ENCODE measurements at places on chromosomes 16 and 17.

DNA sequence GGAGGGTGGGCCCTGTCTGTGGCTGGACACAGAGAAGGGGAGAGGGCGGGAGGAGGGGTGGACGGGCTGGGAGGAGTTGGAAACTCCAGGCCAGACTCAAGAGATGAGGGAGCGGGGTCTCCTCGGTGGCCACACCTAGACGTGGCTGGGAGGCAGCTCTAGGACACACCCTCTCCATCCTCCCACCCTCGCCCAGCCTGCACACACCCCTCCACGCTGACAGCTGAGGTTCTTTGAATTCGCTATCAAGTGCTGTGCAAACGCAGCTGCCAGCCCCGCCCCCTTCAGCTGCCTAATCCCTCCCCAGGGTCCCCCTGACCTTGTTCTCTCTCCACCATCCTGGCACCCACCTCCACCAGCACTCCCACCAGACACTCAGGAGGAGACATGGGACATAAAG is 48.7 kb downstream of the DNAH17 start:
- DNase-seq: no peak

DNA sequence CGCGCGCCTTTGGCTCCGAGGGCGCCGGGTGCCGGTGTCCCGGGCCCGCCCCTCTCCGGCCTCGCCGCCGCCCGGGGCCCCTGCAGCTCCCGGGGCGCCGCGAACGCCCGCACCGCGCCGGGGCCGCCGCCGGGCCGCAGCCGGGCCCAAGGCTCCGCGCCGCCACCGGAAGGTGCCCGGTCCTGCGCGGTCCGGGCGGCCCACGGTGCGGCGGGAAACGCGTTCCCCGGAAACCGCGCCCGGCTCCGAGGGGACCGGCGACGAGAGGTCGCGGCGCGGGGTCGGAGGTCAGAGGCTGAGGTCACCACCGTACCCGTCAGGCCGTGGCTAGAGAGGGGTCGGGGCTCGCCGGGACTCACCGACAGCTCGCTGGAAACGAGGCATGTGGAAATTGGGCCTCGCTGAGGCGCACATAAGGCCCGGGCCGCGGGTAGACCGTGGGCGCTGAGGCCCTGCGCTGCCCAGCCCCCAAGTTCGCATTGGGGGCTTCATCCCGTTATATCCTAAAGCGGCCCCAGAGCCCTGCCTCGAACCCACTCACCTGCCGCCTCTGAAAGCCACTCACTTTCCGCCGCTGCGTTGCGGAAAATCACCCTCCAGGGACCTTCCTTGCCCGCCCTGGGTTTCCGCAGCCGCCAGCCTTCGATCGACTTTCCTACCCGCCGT is at the start of gene DUS1L:
Gene DUS1L (minus strand): TSS at position 167 of the 666 bp plus-strand sequence. CDS start 745 bp downstream, outside the sequence.
- peak; percentile 62 for DNase-seq

DNA sequence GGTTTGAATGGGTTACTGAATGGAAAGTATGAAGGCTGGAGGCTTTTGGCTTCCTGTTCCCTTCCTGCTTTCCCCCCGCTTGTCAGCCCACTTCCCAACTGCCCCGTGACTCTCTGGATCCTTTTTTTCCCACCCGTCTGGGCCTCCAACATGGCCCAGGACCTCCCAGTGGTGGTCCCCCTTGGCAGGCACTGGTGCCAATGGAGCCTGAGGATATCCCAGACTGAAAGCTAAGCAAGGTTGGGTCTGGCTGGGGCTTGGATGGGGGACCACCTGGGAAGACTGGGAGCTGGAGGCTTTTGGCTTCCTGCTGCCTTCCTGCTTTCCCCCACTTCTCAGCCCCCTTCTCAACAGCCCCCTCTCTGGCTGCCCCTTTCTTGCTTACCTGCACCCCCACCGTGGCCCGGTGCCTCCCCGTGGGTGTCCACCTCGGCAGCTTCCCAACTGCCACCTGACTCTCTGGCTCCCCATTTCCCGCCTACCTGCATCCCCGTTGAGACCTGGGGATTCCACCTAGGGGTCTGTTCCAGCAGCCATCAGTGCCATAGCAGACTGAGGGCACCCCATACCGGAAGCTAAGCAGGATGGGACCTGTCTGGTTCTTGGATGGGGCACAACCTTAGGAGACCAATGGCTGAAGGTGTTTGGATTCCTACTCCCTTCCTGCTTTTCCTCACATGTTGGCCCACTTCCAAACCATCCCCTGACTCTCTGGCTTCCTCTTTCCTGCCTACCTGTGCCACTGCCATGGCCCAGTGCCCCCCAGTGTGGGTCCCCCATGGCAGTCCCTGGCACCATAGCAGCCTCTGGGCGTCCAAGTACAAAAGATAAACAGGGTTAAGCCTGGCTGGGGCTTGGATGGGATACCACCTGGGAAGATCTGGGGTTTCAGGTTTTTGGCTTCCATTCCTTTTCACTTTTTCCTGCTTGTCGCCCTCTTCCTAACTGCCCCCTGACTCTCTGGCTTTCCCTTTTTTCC is 2295.3 kb downstream of the TP53TG3F start:
- DNase-seq: no peak

GRCh38 chr17:49932138-49932723 is 36.8 kb upstream of the DLX4 start:
- DNase-seq: no peak

DNA sequence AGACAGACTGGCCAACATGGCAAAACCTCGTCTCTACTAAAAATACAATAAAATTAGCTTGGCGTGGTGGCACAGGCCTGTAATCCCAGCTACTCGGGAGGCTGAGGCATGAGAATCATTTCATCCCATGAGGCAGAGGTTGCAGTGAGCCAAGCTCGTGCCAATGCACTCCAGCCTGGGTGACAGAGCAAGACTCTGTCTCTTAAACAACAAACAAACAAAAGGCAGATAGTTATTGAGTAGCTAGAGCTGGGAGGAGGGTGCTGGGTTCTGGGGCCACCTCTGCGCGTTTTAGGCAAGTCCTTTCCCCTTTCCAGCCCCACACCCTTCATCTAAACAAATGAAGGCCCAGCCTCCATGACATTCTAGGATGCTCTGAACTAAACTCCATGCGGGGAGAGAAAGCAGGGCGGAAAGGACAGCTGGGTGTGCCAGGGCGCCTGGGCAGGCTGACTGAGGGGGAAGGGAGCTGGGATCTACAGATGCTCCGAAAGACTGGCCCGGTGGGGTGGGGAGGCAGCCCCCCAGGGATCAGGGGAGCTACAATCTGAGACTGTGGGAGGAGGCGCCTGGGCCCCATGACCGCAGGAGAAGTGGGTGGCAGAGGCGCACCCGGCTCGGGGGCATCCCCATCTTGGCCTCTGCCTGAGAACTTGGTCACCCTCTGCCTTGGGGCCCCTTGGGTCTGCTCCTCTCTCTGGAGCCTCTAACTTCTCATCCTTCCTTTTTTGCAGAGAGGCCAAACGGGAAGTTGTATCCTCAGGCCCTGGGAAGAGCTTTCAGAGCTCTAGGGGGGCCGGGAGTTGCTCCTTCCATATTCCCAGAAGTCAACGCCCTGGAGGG is 910 bp downstream of the ITGAL start:
- DNase-seq: peak; percentile 38

GRCh38 chr17:3695129-3695722 is 729 bp downstream of the P2RX5 start:
- no peak for DNase-seq

DNA sequence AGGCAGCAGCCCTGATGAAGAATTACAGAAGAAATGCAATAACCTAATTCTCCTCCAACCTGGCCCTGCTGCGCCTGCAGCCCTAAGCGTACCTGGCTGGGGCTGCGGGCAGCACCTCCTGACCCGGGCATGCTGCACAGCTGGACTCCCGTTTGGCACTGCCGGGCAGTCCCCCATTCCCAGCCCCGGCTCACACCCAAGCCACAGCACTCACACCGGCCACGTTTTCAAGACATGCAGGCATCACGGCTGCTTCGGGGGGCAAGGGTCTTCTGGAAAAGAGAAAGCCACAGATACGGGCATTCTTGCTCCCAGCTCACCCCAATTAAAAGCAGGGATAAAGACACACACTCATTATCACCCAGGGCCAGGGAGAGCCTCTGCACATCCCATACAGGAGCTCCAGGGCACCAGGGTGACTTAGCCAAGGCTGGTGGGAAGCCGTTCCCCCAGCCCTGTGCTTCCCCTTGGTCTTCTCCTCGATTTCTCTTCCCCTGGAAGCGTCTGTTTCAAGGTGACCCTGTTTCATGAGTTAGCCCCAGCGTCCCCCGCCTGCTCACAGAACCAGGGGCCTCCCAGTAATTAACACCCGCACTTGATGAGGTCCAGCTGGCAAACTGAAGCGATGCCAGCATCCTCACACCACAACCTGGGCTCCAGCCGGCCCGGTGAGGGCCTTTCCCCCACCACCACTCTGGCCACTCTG is 216.7 kb downstream of the C16orf78 start:
- no peak for DNase-seq

DNA sequence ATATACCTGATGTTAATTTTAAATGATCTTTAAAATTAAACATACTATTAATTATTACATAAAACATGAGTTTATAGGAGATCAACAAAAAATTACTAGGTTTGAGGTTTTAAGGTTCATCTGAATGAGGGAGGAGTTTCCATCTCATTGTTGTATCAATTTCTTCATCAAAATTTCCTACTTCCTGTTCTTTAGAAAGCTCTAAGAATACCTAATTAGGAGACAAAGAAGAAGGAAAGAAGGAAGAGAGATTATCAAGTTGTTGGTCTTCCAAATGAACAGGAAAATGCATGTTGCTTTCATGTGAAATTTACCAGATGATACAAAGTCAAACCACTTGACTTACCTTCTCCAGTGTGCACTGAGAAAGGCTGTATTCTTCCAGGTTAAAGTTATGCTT is 18.1 kb upstream of the ABCA9 start:
- DNase-seq: no peak

DNA sequence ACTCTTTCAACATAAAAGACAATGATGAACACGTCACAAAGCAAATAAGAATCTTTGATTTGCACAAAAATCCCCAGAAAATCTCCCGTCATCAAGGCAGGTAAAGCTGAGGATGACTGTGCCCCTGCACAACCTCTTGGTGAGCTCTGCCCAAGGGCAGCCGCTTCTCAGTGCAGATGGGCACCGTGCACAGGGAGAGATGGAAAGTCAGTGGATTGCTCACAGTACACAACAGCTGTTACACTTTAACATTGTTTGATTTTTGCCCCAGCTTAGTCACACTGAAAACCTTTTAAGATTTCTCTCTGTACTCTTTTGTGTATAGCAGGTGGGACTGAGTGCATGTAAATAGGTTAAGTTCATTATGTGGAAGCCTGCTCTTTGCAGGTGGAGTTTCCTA is 104.2 kb downstream of the CDK5R1 start:
- DNase-seq: no peak

GRCh38 chr16:49356728-49357488 is 16.7 kb upstream of the C16orf78 start:
- DNase-seq: no peak

- no peak for DNase-seq
These were observed 320.1 kb downstream of the CBLN1 start for GRCh38 chr16:48961546-48961945.

DNA sequence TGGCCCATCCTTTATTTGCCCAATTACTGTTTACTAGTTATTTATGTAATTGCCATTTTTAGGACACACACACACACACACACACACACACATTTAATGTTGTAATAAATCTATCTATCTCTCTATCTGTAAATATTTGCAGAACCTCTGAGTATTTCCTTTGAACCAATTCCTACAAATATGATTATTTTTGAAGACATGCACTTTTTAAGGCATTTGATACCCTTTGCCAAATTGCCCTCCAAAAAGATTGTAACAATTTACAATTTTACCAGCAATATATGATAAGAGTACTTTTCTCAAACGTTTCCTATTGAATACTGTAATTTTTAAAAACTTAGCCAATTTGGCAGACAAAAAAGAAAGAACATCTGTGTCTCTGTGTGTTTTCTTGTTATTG is 143.8 kb upstream of the FOXF1 start:
- DNase-seq: no peak

- DNase-seq: no peak
These were observed 156.2 kb downstream of the PPM1E start for GRCh38 chr17:58911741-58912343.

DNA sequence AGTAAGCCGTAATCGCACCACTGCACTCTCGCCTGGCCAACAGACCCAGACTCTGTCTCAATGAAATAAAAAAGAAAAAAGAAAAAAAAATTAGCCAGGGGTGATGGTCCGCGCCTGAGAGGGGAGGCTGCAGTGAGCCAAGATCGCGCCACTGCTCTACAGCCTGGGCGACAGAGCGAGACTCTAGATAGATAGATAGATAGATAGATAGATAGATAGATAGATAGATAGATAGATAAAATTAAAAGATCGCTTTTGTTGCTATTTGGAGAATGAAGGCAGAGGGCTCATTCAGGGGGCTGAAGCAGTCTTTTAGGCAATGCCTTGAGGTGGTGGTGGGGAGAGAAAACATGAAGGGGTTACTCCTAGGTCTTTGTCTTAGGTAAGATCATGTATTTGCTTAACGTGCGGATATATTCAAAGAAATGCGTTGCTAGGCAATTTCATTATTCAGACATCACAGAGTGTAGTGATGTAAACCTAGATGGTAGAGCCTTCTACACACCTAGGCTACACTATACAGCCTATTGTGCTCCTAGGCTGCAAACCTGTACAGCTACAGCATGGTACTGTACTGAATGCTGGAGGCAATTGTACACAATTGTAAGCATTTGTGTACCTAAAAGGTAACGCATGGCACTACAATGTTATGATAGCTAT is 4.3 kb upstream of the HES7 start:
- DNase-seq: no peak

DNA sequence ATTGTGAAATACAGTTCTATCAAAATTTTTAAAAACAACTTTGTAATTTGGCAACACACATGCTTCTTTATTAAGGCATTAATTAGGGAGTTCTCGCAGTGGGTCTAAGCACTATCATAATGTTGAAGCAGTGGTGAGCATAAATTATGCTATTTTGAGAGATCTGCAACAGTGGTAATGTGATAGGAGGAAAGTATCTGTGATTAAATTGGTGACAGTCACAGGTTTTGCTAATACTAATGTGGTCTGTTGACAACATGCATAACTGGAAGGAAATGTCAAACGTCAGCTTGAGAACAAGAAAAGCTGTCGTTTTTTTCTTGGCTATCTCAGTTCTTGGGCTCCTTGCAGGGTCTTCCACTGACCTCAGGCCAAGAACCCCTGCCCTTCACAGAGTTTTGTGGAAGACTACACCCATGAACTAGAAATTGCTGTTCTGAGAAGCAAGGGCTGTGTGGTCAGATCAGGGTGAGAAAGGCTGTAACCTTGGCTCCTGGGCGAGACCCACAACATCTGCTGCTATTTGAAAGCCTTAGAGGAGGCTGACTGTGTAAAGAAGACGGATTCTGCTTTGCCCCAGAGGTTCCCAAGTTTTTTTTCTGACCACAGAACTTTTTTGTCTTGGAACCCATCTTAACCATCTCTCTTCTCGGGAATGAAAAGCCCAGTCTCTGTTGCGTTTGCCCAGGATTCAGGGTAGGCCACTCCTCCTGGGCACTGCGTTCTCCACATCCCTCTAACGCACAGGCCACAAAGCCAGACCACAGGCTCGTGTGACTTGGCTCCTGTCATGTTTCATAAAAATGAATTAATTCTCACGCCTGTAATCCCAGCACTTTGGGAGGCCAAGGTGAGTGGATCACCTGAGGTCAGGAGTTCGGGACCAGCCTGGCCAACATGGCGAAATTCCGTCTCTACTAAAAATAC is 13.9 kb downstream of the ATP2A1 start:
- DNase-seq: no peak
